Ammon's horn (tissue), 1 donor: ENCODE measurements at places on chromosomes 12 and 14.
A peak's percentile ranks its signal among the peaks of the same experiment; 100 is the strongest.

- no peak for DNase-seq
Measured at GRCh38 chr12:10554228-10554755, 48.6 kb downstream of the EIF2S3B start.

GRCh38 chr12:47819896-47820630 is at the start of gene HDAC7:
Gene HDAC7, minus strand, starts transcription at chr12:47819903. Its CDS starts 118 bp downstream, at chr12:47819785.
- DNase-seq: peak; percentile 85

GRCh38 chr12:119693511-119693910 is 25.6 kb downstream of the PRKAB1 start:
- DNase-seq: no peak

- peak; percentile 38 for DNase-seq
Measured at GRCh38 chr14:91573894-91574837, 64.1 kb upstream of the PPP4R3A start.

DNA sequence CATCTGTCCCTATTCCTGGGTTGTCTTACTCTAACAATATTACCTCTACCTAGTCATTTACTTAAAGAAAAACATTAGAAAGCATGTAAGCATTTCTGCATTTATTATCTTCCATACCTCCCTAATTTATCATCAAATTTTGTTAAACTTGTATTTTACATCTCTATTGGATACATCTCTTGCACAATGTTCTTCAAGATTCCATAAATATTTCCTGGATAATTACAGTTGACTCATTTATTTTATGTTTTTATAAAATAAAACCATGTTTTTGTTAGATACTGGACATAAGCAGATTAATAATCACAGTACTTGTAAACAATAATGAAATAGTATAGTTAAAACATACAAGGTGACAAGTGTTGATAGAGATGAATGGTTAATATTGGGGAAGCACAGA is 209.0 kb downstream of the TMTC3 start:
- no peak for DNase-seq

DNA sequence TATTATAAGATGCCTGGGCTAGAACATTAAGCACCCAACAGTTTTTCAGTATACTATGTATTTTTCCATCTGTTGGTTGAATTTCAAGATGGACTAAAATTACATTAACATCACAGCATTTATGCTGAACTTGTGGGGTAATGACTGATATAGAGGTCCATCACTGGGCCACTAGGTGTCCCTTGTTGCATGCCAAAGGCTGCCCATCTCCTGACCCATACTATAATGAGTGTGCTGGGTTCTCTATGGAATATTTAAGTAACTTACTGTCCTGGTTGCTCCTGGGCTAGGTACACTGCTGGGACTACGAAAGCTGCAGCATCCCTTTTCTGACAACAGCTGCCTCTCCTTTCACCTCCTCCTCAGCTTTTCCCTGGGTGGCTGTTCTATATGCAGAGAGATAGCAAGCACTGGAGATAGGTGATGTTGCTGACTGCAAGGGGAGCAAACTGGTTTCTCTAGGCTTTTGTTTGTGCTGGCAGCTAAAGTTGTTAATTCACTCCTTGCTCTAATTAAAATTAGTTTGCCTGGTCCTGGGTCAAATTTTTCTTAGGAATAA is 138.6 kb upstream of the TRHDE start:
- peak; percentile 21 for DNase-seq

GRCh38 chr12:116827432-116827831 is 53.8 kb downstream of the HRK start:
- DNase-seq: no peak

- no peak for DNase-seq
Measured at GRCh38 chr14:98834119-98834518, 437.9 kb downstream of the BCL11B start.

GRCh38 chr14:95471016-95471415 is 45.4 kb downstream of the SYNE3 start:
- no peak for DNase-seq

- no peak for DNase-seq
Measured at GRCh38 chr14:88026890-88027289, 22.0 kb downstream of the GPR65 start.

DNA sequence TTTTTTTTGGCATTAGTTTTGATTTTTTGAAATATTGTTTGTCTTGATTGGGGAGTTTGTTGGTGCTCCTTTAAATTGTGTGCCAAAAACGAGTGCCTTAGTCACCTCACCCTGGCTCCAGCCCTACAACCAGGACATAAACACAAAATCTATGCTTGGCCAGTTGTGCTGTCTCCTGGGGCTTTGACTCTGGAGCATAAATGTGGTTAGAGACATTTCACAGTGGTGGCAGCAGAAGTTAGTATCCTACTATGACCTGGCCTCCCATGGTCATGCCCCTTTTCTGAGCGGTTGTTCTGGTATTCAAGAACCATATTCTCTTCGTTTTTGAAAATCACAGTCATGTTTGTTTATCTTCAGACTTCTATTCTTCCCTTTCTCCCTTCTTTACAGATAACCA is 70.7 kb upstream of the PSMA6 start:
- DNase-seq: no peak

DNA sequence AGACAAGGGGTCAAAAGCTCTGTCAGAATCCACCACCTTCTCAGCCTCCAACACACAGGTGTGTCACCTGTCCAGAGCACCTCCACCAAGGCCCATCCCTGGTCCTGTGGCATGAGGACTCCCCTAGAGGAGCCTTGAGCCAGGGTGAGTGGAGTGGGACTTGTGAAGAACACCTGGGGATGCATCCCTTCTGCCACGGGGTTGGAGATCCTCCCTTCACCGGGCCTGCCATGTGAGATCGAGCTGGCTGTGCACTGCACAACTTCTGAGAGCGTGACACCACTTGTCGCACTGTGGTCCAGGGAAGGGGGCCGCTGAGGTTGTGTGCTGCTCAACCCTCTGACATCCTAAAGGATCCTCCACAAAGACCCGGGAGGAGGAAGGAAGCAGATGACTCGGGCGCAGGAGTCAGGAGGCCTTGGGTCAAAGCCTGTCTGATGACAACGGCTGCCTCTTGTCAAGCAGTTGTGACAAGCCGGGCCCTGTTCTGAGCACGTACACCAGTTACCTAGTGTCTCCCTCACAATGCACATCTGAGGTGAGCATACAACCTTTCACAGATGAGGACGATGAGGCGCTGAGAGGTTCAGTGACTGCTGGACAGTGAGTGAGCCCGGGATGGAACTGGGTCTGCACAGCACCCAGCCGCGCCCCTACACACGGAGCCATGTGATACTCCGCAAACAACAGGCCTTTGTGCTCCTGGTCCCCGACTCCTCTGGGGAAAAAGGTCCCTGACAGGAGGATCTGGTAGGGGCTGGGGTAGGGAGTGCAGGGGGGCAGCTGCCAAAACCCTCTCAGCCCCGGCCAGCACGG is 35.6 kb downstream of the CHGA start:
- peak; percentile 91 for DNase-seq

DNA sequence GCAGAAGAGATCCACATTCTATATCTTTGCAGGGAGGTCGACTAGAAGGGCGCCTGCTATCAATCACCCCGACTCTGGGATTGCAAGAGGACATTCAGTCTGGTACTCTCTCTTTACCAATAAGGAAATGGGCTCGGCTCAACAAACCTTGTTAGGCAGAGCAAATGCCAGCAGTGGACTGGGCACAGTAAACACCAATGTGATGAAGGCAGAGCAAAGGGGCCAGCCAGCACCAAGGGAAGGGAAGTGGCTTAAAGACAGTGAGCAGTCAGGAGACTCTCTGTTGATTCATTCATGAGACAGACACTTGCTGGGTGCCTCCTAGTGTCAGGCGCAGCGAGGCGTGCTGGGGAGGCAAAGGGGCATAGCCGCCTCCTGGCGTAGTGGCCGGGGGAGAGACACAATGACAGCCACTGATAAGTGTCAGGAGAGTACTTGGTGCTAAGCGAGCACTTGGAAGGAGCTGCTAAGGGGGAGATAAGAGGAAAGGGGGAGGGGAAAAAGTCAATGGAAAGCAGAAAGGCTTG is 34.1 kb downstream of the TMCC3 start:
- DNase-seq: peak; percentile 95

- no peak for DNase-seq
Measured at GRCh38 chr12:105357162-105357691, 26.7 kb downstream of the C12orf75 start.

GRCh38 chr14:58354808-58355207 is 40.9 kb upstream of the TOMM20L start:
- DNase-seq: no peak

DNA sequence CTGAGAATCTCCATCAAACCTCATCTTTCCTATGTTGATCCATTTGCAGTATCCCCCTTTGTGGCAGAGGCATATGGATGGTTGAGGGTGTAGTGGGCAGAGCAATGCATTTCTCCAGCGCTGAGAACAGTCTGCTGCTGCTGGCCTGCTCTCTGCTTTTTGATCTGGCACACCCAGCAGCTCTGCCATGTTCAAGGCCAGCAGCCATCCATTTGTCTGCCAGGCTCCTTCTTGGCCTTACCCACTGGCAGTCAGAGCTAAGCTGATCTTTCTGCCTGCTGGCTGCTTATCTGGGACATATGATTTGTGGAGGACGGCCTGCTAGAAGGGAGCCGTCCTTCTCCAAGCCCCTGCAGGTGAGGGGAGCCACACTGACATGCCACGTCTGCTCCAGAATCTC is 17.0 kb downstream of the NPC2 start:
- DNase-seq: no peak

DNA sequence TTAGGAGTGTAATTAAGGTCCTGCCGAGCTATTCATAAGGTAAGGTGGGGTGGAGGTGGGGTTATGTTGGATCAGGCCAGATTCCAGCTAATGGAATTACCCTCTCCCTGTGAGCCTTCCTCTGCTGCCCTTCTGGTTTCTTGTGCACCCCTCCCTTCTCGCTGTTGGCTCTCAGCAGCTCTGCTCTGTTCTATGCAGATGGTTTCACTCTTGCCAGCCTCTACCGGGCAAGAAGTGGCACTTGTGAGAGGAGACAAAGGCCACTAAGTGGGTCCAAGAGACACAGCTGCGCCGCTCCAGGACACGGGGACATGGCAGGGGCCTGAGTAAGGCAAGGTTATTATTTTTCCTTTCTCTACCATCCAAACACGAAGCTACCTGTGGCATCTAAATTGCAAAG is 334.4 kb downstream of the EMP1 start:
- peak; percentile 36 for DNase-seq

GRCh38 chr14:66476964-66477363 is 9.2 kb upstream of the CCDC196 start:
- DNase-seq: no peak

- no peak for DNase-seq
Measured at GRCh38 chr14:104777808-104778249, 17.7 kb downstream of the AKT1 start.
